ENCODE measurements at places on chromosomes 5 and 9. TPM values are rescaled to one million over a fixed set of nuclear protein-coding genes. Genes with fewer than 3 reads are reported as not detected.

ZFP2 gene
- total RNA-seq: not detected

CDK7 gene
- total RNA-seq: 47.2 TPM

RORB gene
- total RNA-seq: not detected

MEIKIN gene
- total RNA-seq: not detected

HMMR gene
- 46.7 TPM for total RNA-seq

APBA1 gene
- total RNA-seq: 1.7 TPM

PCDHA10 gene
- total RNA-seq: not detected

UGT3A1 gene
- not detected for total RNA-seq

Data from hair follicular keratinocyte (primary cell).